Lung (tissue), 17 donors: ENCODE measurements at places on chromosomes 2 and 18. TPM values are rescaled to one million over a fixed set of nuclear protein-coding genes. Genes with fewer than 3 reads are reported as not detected.
A peak's percentile ranks its signal among the peaks of the same experiment; 100 is the strongest.

- DNase-seq, result no peak
Measured at GRCh38 chr18:34947711-34948125, 93.5 kb upstream of the MAPRE2 start.

The NRP2 gene
- 125 TPM for total RNA-seq

DNA sequence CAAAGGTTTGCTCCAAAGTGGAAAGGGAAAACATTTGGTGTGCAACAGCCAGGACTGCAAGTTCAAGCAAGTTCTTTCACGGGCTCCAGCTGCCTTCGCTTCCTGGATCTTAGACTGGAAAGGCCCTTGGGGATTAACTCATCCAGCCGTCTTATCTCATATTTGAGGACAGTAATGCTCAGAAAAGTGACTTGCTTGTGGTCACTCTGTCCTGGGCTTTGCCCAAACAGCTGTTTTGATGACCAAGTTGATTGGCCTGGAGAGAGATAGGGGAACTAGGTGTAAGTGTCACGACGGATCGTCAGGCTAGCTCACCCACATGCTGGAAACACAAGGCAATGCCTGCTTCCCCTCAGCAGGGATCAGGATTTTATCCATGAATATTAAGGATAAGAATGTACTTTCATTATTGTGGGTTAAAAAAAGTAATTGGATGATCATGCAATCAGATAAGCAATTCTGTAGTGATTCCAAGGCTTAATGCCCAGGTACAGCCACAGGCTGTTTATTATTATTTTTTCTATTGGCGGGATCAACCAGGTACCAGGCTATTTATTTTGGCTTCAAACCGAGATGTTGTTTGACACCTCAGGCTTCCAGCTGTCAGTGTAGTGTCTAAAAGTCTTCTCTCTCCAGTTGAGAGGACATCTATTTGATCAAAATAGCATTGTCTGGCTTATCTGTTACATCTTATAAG, 162.5 kb upstream of the EPAS1 start:
- peak; percentile 61 for DNase-seq

GRCh38 chr2:223923976-223924375, 21.2 kb downstream of the WDFY1 start:
- no peak for DNase-seq

The SAP130 gene
- total RNA-seq, result 22.5 TPM

- DNase-seq, result peak; percentile 35
Measured at GRCh38 chr2:5343785-5344335, 348.3 kb upstream of the SOX11 start.

DNA sequence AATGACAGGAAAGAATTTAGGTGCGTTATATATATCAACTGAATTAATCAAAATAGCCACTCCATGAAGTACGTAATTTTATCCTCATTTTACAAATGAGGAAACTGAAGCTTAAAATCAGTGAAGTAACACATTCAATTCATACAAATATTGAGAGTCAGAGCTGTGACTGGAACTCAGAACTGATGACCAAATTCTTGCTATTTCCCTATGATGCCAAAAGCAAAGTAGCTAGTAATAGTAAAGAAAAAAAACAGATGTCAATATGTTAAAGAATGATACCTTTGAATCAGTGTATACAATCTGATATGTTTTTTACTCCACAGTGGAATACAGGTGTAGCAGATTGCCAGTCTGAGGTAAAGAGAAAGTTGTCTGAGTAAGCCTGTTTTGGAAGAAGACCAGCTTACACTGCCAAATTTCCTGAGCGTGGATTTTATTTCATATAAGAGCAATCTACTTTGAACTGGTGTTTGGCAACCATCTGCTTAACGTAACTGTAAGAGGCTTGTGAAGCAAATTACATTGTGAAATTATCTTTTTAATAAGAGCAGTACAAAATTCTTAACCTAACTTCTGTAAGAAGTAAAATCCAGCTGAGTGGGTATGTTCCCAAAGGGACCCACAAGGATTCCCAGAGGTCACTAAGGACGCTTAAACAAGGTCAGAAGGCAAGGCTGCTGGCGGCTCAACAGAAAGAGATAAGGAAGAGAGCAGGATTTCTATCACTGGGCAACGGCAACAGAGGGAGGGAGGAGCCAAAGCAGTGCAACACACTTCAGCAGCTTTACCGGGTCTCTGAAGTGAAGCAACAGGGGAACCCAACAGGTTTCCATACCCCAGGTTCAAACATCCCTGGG, 85.6 kb downstream of the IKZF2 start:
- peak; percentile 6 for DNase-seq

GRCh38 chr18:12231040-12231882, 22.9 kb upstream of the CIDEA start:
- DNase-seq, result no peak

DNA sequence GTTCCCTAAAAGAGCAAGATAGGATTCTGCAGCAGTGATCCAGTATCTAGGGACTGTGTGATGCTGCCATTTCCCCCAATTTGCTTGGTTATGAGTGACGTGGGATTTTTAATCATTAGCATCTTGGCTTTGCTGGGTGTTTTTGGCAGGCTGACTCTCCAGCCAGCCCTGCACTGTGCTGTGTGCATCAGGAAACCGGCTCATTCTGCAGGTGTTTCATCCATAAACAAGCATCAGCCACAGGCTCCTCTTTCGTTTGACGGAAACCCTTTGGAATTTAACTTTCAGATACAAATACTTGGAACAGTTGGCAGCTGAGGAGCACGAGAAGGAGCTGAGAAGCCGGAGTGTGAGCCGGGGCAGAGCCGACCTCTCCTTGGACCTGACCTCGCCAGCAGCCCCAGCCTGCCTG, 135.9 kb downstream of the TPGS2 start:
- DNase-seq, result no peak

The FAM237A gene
- total RNA-seq, result not detected

GRCh38 chr2:50607721-50608120, 424.2 kb downstream of the NRXN1 start:
- DNase-seq, result no peak

The ATP8B1 gene
- 42.0 TPM for total RNA-seq

The UGT1A5 gene
- not detected for total RNA-seq

- DNase-seq, result no peak
Measured at GRCh38 chr2:212931271-212931670, 220.1 kb downstream of the IKZF2 start.

- no peak for DNase-seq
Measured at GRCh38 chr2:49111006-49111405, 43.3 kb downstream of the FSHR start.

The UGT1A8 gene
- 0.26 TPM for total RNA-seq

DNA sequence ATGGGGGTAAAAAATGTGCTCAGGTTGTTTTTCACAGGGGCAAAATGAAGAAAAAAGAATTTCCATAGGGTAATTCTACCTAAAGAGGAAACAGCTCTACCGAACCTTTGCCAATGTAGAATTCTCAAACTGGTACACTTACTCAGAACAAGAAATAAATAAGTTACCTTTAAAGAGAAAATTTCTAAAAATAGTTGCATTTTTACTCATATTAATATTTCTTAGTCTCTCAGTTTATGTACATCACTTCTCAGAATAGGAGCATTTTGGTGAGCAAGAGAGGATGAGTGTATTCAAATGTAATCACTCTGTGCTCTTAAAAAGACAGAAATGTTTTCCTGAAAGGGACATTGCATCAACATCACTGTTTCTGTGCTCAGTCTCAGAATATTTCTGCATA, 574.7 kb upstream of the SLC8A1 start:
- no peak for DNase-seq

GRCh38 chr2:202718614-202719013, 83.8 kb downstream of the FAM117B start:
- DNase-seq, result no peak

- DNase-seq, result peak; percentile 18
Measured at GRCh38 chr2:88049622-88050021, 6.0 kb downstream of the KRCC1 start.

GRCh38 chr2:22221006-22221405, 1097.2 kb downstream of the TDRD15 start:
- DNase-seq, result no peak

GRCh38 chr18:59180150-59180845, 39.7 kb upstream of the GRP start:
- DNase-seq, result no peak

GRCh38 chr2:219998107-219998506, 370.7 kb downstream of the SLC4A3 start:
- no peak for DNase-seq

- no peak for DNase-seq
Measured at GRCh38 chr18:3135536-3135935, 84.2 kb downstream of the MYOM1 start.

DNA sequence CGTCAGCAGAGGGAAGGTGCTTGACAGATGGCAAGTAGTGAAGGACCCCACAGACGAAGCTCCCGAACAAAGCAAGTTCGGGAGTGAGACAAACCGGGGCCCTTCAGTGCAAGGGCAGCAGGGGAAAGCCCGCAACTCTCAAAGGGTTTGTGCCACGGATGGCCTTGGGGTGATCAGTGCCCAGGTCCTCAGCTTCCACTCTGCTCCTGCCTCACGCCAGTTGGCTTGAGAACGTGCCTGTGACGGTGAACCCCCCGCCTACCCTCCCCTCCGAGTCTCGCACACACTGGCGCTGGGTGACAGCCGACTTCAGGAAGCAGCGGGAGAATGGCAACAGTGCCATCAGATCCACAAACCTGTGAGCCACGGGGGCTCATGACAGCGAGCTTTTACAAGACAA, 56.8 kb upstream of the SALL3 start:
- DNase-seq, result no peak

DNA sequence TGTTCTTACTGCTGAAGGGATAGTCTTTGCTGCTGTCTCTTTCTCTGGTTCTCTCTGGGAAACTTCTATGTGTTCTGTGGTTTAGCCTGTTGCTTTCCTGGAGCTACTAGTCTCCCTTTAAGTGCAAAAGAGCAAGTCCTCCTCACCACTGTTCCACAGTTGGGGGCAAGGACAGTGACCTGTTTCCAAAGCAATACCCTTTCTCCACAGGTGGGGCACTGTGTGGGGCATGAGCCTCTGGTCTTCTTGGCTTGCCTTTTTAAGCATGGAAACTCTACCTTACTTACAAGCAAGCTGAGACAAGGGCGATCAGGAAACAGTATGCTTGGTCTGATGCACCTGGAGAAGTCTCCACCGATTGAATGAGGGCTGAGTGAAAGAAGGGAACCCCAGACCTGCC, 156.7 kb downstream of the CPS1 start:
- DNase-seq, result no peak

DNA sequence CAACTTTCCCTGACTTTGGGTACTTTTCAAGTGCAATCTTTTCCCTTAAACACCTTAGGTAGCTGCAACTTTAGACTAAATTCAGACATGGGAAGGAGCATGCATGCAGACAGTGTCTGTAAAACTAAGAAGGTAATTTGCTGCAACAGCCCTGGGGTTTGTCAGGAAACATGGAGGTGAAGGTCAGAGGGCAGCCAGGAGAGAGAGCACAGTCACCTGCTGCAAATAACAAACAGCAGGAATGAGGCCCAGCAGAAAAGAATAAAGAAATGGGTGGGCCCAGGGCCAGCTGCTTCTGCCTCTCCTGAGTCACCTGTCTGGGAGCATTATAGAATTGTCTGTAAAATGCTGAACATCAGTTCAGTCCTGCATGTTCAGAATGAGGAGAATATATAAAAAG, 35.2 kb downstream of the MTHFD2 start:
- no peak for DNase-seq

The IER3IP1 gene
- total RNA-seq, result 13.2 TPM

DNA sequence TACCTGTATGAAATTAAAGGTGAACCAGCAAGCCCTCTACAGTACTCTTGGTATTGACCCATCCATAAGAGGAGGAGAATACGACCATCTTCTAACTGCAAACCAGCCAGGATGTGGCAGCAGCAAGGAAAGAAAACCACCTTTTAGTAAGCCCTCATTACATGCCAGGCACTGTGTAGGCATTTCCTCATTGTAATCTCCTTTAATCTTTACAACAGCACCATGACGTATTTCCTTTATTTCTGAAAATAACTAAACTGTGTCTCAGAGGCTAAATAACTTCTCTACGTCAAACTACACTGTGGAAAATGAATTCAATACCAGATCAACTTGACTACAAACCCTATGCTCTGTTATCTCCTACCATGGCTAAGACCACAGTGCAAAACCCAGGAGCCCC, 18.2 kb downstream of the WDR35 start:
- no peak for DNase-seq

DNA sequence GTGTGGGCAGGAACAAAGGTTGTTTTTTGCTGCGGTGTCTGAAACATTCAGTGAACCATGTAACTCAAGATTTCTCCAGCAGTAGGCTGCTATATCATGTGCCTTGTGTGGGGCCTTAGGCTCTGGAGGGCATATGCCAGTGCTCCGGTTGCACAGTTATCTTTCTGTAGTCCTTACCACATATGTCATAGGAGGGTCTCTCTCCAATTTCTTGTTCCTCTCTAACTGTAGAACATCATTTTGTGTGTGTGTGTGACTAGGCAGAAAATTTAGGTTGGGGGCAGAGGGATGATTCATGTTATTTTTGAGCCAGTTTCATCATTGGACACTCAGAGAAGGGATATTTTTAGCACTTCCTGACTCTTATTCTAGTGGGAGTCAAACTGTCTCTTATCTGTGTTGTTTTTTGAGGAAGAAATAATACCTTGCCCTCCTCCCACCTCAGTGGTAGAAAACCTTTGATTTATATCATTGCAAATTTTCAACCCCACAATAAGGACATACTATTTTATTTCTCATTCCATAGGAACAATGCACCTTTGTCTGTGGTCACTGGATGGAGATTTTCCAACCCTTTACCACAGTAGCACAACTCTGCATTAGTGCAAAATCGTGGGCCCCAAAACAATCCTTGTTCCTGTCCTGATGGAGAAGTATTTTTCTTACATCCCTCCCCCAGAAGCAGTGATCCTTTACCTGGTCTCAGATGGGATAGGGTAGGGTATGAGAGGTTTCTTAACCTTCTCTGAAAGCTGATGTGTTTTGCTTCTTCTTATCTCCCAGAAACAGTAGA, 113.9 kb downstream of the CCDC74A start:
- no peak for DNase-seq

The ZDBF2 gene
- 6.3 TPM for total RNA-seq
